B cell (primary cell): ENCODE measurements at places on chromosomes 5 and 9.
A peak's percentile ranks its signal among the peaks of the same experiment; 100 is the strongest.

GRCh38 chr5:81629986-81630385 lies 120.9 kb downstream of the SSBP2 start:
- no peak for DNase-seq

DNA sequence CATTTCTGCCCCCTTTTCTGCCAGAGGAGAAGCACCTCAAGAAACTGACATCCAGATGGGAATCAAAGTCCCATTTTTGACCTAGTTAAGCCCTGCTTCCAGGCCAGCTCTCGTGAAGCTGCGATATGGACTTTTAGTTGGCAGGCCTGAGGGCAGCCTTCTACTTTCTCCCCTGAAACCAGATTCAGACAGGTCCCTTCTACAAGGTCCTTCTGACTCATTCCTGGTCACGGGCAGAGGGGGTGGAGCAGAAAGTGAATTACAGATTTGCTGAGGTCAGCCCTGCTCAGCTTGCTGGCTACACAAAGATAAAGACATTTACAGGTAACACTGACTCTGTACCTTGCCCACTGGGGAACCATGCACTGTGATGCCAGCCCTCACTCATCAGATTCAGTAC lies 52.8 kb upstream of the TUT7 start:
- no peak for DNase-seq

- no peak for DNase-seq
These were observed 11.6 kb downstream of the AGPAT2 start for GRCh38 chr9:136675477-136676296.

DNA sequence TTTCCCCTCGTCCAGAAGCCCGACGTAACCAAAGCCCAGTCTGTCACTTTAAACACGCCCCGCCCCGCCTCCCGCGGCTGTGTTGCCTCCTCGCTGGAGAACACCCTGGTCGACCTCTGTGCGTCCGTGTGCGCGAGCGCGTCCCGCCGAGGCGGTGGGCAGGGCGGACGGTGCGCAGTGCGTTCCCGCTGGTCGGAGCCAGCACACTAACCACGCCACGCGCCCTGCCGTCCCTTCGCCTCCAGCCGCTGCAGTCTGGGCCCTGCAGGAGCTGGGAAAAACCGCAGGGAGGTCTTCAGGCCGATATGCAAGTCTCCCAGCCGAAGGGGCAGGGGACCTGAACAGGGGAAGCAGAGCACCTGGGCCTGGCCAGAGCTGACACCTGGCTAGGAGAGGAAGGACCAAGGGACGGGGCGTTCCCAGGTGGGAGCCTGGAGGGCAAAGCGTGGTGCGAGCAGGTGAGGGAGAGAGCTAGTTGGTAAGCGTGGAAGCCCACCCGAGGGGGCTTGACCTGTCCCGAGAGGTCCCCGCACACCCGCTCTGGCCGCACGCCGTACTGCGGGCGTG lies 1.3 kb upstream of the PHPT1 start:
- DNase-seq, result peak; percentile 74

DNA sequence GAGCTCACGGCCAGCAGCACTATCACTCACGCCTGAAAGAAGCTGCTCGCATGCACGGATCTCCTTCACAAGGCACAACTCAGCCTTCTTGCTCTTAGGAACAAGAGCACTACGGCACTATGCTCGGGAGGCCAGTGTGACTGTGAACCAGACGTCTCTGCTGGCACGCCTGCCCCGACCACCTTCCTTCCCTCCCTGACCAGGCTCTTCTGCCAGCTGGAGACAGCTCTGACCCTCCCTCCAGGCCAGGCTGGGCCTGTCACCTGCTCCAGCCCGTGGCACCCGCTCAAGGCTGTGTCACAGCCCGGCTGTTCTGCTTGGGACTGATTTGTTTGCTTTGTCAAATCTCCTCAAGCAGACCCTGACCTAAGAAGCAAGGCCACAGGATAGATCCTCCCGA lies 7.0 kb downstream of the TBC1D9B start:
- DNase-seq, result no peak

DNA sequence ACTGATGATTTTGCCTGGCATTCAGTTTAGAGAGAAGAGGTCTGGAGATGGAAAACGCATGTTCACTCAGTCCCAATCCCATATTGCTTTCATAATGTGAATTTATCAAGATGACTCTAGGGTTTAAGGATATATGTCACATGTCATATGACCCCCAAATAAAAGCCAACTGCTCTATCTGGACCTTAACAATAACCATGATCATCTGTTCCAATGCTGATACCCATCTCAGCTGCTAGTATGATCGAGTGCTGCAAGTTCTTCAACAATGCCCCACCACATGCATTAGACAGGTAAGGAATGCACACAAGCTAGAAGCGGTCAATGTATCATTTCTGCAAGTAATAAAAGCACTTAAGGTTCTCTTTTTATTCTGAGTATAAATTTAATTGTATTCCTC lies 91.8 kb downstream of the OXCT1 start:
- no peak for DNase-seq

GRCh38 chr5:74586856-74587255 lies 53.7 kb downstream of the ENC1 start:
- no peak for DNase-seq

DNA sequence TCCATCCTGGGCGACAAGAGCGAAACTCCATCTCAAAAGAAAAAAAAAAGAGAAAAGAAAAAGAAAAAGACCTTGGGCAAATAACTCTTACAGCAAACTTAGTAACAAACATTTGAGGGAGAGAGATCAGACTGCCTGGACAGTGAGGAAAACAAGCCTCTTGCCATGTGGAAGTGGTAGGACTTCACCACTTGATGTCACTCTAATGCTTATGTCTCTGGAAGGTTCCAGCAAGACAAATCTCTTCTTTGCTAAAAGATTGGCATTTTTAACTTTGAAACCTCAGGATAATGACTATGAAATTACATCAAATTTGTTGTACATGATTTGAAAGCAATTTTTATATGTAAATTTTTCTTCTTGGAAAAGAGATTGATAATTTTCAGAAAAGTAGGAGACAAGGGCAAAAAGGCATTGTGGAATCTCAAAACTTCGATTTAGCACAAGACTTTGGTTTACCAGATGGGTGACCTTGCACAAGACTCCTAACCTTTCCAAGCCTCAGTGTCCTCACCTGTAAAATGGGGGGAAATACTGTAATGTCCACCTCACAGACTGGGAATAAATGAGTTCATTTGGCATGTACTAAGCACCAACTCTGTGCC lies 5.4 kb downstream of the ACTL7B start:
- no peak for DNase-seq

- DNase-seq, result no peak
These were observed 228.2 kb upstream of the KLF4 start for GRCh38 chr9:107717529-107718314.

DNA sequence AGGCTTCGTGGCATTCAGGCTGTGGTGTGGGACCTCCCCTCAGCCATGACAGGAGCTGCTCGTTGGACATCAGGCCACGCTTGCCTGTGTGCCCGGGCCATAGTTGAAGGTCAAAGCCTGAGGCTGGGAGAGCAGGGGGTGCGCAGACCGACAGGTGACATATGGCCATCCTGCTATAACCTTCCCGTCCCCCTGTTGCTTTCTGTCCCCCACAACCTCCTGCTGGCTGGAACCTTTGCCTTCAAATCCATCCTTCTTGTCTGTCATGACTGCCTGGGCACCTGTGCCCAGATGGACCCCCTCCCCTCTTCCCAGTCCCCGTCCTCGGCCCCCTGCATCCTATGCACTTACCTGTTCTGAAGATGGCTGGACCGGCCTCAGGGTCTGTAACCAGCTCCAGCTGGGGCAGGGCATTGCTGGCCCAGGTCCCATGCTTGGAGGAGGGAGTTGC lies 83.2 kb downstream of the WNK2 start:
- DNase-seq, result no peak

GRCh38 chr9:16090907-16091629 lies 538.2 kb downstream of the CCDC171 start:
- no peak for DNase-seq

- DNase-seq, result no peak
These were observed 393.7 kb upstream of the IRX1 start for GRCh38 chr5:3201941-3202340.

GRCh38 chr5:3511934-3512333 lies 83.7 kb upstream of the IRX1 start:
- DNase-seq, result no peak

GRCh38 chr5:138389332-138389731 lies 36.8 kb downstream of the KDM3B start:
- DNase-seq, result no peak

- no peak for DNase-seq
These were observed 174.5 kb downstream of the CFAP90 start for GRCh38 chr5:7676455-7676854.

GRCh38 chr5:169970339-169970738 lies 10.0 kb downstream of the INSYN2B start:
- DNase-seq, result no peak

- no peak for DNase-seq
These were observed 74.1 kb upstream of the SNCAIP start for GRCh38 chr5:122237906-122238305.

DNA sequence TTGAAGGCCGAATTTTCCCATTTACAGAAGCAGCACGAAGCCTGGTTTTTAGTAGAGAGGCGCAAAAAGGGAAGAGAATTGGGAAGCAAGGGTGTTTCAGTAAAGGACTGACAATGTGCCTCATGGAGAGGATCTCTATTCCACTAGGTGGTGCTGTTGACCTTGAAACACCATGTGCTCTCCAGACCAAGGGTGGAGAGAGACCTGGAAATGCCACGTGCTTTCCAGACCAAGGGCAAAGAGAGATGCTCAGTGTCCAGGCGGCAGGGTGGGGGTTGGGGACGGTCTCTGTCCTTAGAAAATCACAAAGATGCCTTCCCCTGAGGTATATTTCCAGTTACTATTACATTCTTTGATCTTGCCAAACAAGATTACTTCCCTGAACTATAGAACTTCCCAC lies 425.3 kb downstream of the CSNK1G3 start:
- peak; percentile 60 for DNase-seq

GRCh38 chr5:111670826-111671492 lies 86.0 kb downstream of the NREP start:
- no peak for DNase-seq

DNA sequence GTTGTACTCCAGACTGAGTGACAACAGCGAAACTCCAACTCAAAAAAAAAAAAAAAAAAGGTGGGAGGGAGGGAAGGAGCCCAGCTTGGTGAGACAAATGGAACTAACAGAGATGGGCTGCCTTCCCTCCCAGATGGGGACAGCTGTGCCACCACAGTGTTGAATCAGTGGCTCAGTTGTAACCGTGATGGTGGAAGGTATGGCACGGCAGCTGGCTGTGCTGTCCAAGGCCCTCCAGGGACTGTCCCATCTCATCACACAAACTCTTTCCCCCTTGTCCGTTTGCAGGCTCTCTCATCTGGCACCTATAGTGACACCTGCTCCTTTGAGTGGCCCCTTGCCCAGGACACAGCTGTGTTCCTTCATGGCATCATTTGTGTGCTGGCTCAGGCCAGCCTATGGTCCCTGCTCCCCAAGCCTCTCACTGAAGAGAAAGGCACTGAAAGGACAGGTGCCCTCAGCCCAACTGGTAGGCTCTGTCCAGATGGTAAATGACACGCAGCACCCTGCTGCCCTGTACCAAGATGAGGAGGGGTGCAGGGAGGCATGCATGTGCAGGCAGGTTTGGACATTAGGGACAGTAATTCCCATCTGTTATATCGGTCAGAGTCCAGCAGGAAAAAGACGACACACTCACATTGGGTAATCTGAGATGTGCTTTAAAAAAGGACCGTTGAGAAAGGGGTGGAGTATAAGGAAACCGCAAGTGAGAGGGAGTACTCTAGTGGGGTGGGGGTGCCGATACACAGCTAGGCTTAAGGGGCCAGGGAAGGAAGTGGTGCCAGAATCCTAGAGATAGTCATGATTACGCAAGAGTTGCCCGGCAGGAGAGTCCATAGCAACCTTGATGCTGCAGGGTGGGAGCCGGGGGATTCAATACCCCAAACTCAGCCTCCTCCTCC lies 4.3 kb downstream of the SMIM33 start:
- no peak for DNase-seq

GRCh38 chr5:178237431-178238312 lies 5.1 kb upstream of the PHYKPL start:
- no peak for DNase-seq

- DNase-seq, result no peak
These were observed 15.2 kb downstream of the NEK6 start for GRCh38 chr9:124272979-124273378.

DNA sequence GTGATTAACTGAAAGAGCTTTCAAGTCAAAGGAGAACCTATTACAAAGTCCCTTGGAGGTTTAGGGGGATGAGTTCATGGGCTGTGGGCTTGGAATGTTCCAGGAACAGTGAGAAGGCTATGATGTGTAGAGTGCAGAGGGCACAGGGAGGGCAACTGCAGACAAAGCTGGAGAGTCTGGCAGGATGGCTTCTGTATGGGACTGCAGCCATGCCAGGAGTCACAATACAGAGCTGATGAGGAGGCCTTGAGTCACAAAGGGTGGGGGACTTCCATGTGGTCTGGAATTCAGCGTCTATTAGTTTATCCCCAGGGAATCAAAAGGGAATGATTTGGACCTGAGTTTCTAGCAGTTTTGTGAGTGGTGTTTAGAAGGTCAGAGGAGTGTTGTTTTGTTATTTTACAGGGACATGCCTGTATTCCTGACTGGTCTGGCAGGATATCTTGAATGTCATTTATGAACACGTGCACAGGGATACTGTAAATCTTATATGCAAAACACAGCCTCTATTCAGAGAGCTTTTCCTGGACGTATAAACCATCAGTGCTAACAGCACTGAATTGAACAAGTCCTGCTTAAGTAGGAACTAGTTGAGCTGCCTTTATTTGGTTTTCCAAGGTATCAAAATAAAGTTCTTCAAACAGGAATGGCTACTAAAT lies 14.3 kb upstream of the TEK start:
- no peak for DNase-seq

DNA sequence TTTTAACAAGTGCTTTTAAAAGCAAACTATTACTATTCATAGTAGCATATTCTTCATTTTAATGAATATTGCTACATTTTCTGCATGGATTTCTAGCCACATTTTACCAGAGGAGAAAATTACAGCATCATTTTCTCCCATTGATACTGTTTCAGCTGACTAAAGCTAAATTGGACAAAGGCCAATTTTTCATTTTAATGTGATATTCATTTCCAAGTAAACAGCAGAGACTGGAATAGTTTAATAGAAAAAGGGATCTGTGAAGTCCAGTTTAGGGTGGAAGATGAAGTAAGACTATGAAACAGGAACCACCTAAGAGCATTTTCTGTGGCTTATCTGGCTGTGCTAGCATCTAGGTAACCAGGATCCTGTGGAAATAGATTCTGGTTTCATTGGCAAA lies 128.1 kb downstream of the GIN1 start:
- DNase-seq, result no peak
